ENCODE measurements at places on chromosomes 6 and 20. TPM values are rescaled to one million over a fixed set of nuclear protein-coding genes. Genes with fewer than 3 reads are reported as not detected.

- DNase-seq, result no peak
Observed at GRCh38 chr6:146985966-146986365, 218.3 kb upstream of the STXBP5 start.

DNA sequence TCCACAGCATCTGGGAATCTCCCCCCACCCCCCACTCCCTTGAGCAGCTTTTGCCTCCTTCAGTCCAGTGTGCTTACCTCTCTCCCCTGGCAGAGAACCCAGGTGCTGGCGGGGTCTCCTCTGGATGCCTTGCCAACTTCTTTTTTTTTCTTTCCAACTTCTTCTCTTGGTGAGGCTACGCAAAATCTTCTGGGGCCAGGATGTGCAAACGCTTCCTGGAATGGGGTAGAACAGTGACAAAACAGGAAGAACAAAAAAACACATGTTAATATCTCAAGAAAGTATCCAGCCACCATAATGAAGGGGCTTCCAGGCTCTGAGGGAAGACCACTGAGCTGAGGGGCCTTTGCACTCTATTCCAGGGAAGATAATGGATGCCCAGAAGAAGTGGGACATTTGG, 53.9 kb upstream of the DDR1 start:
- peak; percentile 75 for DNase-seq

DNA sequence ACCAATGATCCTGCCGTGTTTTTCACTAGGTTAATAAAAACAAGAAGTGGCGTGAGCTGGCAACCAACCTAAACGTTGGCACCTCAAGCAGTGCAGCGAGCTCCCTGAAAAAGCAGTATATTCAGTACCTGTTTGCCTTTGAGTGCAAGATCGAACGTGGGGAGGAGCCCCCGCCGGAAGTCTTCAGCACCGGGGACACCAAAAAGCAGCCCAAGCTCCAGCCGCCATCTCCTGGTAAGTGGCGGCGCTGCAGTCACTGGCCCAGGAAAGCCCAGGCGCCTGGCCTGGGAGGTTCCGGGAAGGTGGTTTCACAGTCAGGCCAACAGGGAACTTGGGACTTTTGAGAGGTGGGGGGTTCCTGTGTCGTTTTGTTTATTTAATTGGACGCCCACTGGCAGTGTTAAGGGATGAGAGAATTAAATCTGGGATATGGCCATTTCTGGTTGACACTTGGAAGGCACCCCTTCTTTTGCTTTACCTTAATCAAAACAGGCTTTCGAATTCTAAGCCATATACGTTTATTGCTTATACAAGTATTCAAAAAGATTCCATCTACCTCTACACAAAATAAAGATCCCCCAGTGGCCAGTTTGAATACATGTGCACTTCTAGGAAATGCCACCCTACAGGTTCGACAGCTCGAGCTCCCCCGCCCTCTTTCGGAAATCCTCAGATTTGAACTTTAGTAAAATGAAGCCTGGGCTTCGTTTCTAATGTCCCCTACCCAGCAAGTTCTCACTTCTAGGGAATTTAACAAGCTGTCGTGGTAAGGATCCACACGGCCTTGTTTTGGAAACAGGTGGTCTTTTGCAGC, 138.9 kb downstream of the TMEM242 start:
- peak; percentile 33 for DNase-seq

ULBP1 gene
- under 0.01 TPM for total RNA-seq

DNA sequence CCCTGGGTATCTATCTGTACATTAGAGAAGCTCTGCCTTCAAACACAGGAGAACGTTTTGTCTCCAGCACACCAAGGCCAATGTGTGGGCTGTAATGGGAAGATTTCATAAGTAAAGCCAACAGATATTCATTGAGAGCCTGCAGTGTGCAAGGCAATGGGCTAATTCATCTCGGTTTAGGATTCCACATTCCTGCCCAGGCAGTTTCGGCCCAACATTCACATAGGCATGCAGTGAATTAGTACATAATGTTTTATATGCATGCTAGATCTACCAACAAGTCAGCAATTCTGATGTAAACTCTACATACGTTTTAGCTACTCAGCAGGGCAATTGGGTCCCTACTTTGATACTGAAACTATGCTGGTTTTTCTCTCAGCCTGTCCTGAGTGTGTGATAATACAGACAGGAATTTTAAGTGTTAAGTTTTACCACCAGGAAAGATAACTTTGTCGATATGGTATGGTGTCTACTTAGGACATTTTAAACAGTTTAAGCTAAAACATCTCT, 46.9 kb upstream of the NAA20 start:
- DNase-seq, result no peak

GRCh38 chr20:51775241-51775640, 7.1 kb upstream of the ATP9A start:
- DNase-seq, result no peak

- DNase-seq, result peak; percentile 60
Observed at GRCh38 chr6:157984686-157985225, 3.1 kb downstream of the SYNJ2 start.

DNA sequence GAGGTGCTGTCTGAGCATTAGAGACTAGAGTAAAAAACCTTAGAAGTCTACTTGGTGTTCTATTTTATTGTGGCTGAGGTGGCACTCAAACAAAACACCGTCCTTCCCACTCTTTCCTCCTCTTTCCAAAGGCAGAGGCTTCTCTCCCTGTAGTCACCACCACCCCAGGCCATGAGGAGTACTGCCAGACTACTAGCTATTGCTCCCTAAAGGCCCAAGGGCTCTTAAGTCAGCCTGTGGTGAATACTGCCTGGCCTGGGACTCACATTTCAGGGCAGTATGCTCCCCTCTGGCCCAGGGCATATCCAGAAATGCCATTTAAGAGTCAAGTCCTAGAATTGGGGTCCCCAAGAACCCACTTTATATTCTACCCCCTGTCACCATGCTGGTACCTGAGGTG, 309.7 kb upstream of the IMPG1 start:
- no peak for DNase-seq

DNA sequence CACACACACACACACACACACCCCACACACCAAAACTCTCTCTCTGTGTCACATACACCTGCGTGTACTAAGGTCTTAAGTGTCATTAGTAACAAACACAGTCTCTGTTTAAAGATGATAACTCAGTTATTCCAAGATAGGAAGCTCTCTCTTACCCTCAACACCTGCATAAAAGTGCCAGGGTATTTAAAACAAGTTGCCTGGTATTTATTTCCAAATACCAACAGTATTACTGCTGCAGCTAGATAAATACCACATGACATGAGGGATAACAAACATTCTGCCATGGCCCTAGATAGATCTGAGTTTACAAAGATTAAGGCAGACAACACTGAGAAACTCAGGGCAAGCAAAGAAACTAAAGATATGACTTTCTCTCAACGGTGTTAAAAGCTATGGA, 118.5 kb downstream of the SIM1 start:
- DNase-seq, result no peak

DNA sequence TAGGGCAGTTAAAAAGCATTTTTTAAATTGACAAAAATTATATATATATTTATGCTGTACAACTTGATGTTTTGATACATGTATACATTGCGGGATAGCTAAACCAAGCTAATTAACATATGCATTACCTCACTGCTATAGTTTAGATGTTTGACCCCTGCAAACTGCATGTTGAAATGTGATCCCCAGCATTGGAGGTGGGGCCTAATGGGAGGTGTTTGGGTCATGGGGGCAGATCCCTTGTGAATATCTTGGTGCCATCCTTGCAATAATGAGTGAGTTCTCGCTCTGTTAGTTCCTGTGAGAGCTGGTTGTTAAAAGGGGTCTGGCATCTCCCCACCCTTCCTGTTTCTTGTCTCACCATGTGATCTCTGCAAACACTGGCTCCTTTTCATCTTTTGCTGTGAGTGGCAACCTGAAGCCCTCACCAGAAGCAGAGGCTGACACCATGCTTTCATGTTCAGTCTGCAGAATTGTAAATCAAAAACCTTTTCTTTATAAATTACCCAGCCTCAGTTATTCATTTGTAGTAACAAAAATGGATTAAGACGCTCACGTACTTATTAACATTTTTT, 111.8 kb downstream of the MCHR2 start:
- DNase-seq, result no peak

- peak; percentile 22 for DNase-seq
Observed at GRCh38 chr20:227439-228105, 514 bp downstream of the DEFB129 start.

GRCh38 chr6:46688117-46688965, 656 bp downstream of the TDRD6 start:
- no peak for DNase-seq

DNA sequence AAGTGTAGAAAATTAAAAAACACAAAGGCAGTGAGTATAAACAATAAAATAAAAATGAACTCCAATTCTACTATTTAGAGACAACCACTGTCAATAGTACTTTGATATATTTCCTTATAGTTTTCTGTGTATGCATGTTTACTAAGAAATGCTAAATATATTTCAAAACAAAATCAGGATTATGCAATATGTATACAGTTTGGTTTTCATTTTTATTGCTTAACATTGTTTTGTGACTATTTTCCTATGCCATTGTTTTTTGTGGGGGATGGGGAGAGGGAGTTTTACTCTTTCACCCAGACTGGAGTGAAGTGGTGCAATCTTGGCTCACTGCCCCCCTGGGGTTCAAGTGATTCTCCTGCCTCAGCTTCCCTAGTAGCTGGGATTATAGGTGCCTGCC, 19.6 kb downstream of the OR2A4 start:
- DNase-seq, result no peak

BPIFB1 gene
- not detected for total RNA-seq

GRCh38 chr6:132671295-132671694, 12.3 kb upstream of the TAAR1 start:
- DNase-seq, result no peak

LCA5 gene
- total RNA-seq, result 0.81 TPM

CUL9 gene
- total RNA-seq, result 47.7 TPM

GRCh38 chr6:18099511-18099910, 23.0 kb downstream of the NHLRC1 start:
- no peak for DNase-seq

DEF6 gene
- 80.5 TPM for total RNA-seq

DNA sequence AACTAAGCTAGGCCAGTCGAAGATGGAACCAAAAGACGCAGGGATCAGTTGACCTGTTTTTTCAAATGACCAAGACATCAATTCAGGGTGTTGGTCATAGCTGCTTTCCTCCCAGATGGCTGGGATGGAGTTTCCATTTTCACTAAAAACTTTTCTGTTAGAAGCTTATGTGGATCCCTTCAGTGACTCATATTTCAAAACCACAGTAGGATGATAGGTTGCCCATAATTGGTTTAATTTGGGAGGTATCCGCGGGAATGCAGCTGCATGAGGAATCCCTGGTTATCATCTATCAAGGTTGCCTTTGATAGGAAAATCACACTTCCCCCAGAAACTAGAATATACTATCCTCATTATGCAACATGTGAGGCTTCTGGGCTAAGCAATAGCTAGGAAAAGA, 150.9 kb upstream of the MLIP start:
- no peak for DNase-seq

DNA sequence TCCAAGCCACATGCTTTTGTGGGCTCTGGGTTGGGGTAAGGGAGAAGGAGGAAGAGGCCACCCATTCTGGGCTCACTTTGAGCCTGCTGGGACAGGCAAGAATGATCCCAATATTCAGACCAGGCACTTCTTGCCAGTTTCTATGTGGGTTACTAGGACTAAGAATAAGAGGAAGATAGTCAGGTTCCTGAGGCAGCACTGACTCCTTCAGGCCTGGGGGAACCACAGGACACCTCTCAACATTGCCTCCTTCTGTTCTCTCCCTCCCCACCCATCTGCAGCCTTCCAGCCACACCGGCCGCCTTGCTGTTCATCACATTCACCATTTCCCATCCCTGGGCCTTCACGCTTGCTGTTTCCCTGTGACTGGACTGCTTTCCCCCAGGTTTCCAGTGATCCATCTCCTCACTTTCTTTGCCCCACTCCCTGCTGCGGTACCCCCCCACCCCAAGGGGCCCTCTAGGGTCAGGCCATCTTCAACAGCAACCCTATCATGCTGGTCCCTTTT, 69.2 kb upstream of the SIRPA start:
- DNase-seq, result no peak

DNA sequence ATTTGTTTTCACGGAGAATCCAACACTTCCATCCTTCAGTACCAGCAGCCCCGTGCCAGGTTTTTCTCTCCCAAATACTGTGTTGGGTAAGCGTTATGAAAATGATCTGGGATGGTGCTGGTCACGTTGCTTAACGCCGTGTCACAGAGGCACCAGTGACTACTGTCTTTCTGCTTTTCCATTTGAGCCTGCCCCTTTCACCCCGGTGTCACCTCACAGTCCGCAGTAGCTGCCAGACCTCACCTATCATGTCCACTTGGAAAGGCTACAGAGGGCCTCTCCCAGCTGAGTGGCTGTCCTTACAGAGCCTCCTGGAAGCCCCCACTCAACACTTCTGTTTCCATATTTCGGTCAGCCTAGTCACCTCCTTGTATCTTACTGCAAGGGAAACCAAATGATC, 176.5 kb upstream of the ARID1B start:
- DNase-seq, result no peak

- peak; percentile 22 for DNase-seq
Observed at GRCh38 chr6:27096834-27097511, 150.5 kb upstream of the PRSS16 start.

LRP11 gene
- total RNA-seq, result 1.3 TPM

GRCh38 chr6:154821638-154822037, 88.4 kb downstream of the SCAF8 start:
- DNase-seq, result no peak

DNA sequence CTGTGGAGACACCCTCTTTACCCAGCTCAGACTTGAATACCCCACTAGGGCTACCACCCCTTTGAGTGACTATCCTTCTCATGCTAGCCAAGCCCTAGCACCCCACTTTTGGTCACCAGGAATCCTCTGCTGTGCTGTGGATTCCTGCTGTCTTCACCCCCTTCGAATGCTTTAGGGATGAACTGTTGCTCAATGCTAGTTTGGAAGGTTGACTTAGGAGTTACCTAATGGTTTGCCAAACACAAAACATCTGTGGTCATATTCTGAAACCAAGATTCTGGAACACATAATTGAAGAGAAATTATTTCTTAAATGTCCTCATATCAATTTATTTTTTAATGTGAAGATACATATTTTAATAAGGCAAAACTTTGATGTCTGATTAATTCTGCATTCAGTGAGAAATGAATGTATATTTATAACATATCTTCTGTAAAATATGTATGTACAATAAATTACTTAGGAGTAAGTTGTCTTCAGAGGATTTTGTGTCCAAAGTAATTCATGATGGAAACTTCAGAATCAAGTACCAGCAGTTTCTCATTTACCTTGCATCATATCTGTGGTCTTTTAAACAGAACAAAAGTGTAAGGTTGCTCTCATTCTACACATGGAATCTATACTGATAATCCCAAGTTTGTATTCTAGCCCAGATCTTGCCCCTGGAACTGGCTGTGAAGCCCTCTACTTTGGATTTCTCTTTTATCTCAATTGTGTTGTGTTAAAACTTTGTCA, 46.9 kb downstream of the TMEM200A start:
- DNase-seq, result no peak

Measured in hematopoietic multipotent progenitor cell (in vitro differentiated cells).